GF-D8 (cell line): ENCODE measurements at places on chromosomes 11 and 22.

GRCh38 chr11:55719608-55720160 is 53.6 kb upstream of the OR5D13 start:
- no peak for DNase-seq

- DNase-seq, result no peak
Measured at GRCh38 chr11:121645596-121645995, 192.8 kb upstream of the SORL1-AS1 start.

- DNase-seq, result no peak
Measured at GRCh38 chr11:68412593-68413475, 47.7 kb upstream of the PPP6R3 start.

DNA sequence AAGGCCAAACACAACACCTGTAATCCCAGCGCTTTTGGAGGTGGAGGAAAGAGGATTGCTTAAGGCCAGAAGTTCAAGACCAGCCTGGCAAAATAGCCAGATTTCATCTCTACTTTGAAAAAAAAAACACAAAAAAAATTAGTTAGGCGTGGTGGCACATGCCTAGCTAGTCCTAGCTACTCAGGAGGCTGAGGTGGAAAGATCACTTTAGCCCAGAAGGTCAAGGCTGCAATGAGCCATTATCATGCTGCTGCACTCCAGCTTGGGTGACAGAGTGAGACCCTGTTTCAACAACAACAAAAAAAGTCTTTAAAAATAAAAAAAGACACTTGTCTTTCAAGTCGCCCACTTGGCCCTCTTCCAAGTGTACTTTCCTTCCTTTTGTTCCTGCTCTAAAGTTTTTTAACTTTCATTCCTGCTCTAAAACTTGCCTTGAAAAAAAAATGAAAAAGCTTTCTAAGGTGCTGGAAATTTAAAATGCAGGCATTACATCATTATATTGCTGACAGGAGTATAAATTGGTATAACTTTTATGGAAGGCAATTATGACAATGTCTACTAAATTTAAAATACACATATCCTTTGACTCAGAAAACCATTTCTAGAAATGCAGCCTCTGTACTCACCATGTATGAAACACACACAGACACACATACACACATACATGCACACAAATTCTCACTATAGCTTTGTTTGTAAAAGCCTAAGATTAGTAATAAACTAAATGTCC is 12.7 kb downstream of the LIPT2 start:
- DNase-seq, result no peak

GRCh38 chr11:12757416-12757815 is 83.2 kb downstream of the TEAD1 start:
- DNase-seq, result no peak

- DNase-seq, result no peak
Measured at GRCh38 chr22:31944700-31945442, 536 bp downstream of the YWHAH start.

- DNase-seq, result no peak
Measured at GRCh38 chr22:38239101-38239761, 33.6 kb downstream of the TMEM184B start.

GRCh38 chr11:70104419-70104818 is 26.3 kb downstream of the ANO1 start:
- DNase-seq, result no peak

- no peak for DNase-seq
Measured at GRCh38 chr11:1754376-1755150, 4.2 kb upstream of the IFITM10 start.
